Spinal cord (tissue), 10 donors: ENCODE measurements at places on chromosomes 13 and 19. TPM values are rescaled to one million over a fixed set of nuclear protein-coding genes. Genes with fewer than 3 reads are reported as not detected.

Gene CGB8
- total RNA-seq = 0.72 TPM

Gene CGB5
- not detected for total RNA-seq

DNA sequence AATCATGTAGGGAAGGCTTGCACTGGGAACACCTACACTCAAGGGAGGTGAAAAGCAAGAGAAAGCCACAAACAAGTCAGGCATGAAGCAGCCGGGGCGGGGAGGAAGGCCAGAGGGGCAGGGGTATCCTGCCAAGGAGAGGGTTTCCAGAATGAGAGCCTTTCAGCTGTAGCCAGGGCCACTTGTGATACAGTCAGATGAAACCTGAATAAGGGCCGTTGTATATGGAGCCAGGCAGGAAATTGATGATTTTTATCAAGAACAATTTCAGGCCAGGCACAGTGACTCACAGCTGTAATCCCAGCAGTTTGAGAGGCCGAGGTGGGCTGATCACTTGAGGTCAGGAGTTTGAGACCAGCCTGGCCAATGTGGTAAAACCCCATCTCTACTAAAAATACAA is 4.4 kb downstream of the TRPM4 start:
- peaks cover 14% of the 10 kb centered on the region for H3K27me3 ChIP-seq
- no peak for DNase-seq
- H3K4me3 ChIP-seq = no peak overlapping the region
- H3K4me1 ChIP-seq = peaks cover 31% of the 10 kb centered on the region
- H3K36me3 ChIP-seq = peaks cover 9% of the 10 kb centered on the region

GRCh38 chr13:21089830-21090229 is 28.4 kb upstream of the LATS2 start:
- no peak for DNase-seq
- no peak overlapping the region for H3K4me3 ChIP-seq
- H3K27me3 ChIP-seq = no peaks in the 10 kb centered on the region
- no peak overlapping the region for H3K27ac ChIP-seq
- H3K36me3 ChIP-seq = no peaks in the 10 kb centered on the region

- peaks cover 55% of the 10 kb centered on the region for H3K36me3 ChIP-seq
- no peak for DNase-seq
- no peaks in the 10 kb centered on the region for H3K27me3 ChIP-seq
- H3K4me1 ChIP-seq = peaks cover 17% of the 10 kb centered on the region
Measured at GRCh38 chr19:36028313-36029041, 4.2 kb downstream of the CLIP3 start.
